ENCODE measurements at places on chromosomes 3 and 15. TPM values are rescaled to one million over a fixed set of nuclear protein-coding genes. Genes with fewer than 3 reads are reported as not detected.

ACAN gene
- polyA plus RNA-seq, result not detected

FBXW12 gene
- polyA plus RNA-seq, result not detected

HDAC11 gene
- 2.1 TPM for polyA plus RNA-seq

INKA1 gene
- polyA plus RNA-seq, result 0.87 TPM

PAQR9 gene
- polyA plus RNA-seq, result not detected

CKMT1B gene
- polyA plus RNA-seq, result not detected

PARP9 gene
- 24.2 TPM for polyA plus RNA-seq

SYNM gene
- polyA plus RNA-seq, result not detected

SCG5 gene
- 1.8 TPM for polyA plus RNA-seq

TM4SF4 gene
- polyA plus RNA-seq, result not detected

SAMMSON gene
- polyA plus RNA-seq, result not detected

GABRG3 gene
- not detected for polyA plus RNA-seq

Measured in CD4-positive, CD25-positive, alpha-beta regulatory T cell (primary cell).